NCI-H146 (cell line): ENCODE measurements at places on chromosomes 4 and X.

DNA sequence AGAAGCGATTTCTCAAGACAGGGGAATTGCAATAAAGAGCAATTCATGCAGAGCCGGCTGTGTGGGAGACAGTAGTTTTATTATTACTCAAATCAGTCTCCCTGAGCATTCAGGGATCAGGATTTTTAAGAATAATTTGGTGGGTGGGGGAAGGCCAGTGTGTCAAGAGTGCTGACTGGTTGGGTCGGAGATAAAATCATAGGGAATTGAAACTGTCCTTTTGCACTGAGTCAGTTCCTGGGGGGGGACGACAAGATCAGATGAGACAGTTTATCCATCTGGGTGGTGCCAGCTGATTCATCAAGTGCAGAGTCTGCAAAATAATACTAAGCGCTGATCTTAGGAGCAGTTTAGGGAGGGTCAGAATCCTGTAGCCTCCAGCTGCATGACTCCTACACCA lies 502.4 kb downstream of the NLGN4X start:
- no peak for DNase-seq

DNA sequence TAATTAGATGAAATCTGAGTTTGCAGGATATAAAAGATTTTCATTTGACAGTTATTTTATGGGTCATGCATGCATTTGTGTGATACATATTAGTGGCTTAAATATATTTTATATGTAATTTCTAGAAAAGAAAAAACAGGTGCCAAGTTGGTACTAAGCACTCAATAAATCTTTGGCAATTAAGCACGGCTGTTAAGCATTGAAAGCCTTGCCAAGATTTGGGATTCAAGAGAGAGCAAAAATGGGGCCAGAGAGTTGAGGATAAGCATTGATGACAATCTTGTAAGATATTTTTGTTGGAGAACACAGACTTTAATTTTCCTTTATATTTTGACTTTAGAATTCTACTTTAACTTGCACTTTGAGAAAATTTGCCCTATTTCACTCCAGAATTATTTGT lies 249.8 kb upstream of the MAD2L1 start:
- DNase-seq, result no peak

DNA sequence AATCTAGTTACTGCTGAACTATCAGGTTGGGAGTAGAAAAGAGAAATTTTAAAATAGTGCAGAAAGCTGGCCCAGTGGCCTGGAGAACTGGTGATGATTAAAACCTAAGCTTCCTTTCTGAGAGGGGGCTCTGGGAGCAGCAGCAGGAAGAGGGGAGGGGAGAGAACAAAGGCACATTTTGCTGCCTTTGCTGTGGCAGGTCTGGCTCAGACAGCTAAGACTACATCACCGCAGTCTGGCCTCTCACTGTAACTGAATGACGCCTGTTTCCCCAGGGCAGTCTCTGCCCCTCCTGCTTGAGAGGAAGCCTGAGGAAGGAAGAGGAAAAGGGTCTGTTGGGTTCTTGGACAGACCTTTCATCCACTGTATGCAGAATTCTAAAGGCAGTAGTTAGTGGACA lies 148.5 kb downstream of the FRAS1 start:
- no peak for DNase-seq

GRCh38 chr4:99029852-99030251 lies 34.3 kb downstream of the METAP1 start:
- no peak for DNase-seq

GRCh38 chr4:127071443-127071842 lies 561.3 kb upstream of the INTU start:
- no peak for DNase-seq

- peak; percentile 46 for DNase-seq
Measured at GRCh38 chr4:166091912-166092510, 219.0 kb downstream of the TLL1 start.

DNA sequence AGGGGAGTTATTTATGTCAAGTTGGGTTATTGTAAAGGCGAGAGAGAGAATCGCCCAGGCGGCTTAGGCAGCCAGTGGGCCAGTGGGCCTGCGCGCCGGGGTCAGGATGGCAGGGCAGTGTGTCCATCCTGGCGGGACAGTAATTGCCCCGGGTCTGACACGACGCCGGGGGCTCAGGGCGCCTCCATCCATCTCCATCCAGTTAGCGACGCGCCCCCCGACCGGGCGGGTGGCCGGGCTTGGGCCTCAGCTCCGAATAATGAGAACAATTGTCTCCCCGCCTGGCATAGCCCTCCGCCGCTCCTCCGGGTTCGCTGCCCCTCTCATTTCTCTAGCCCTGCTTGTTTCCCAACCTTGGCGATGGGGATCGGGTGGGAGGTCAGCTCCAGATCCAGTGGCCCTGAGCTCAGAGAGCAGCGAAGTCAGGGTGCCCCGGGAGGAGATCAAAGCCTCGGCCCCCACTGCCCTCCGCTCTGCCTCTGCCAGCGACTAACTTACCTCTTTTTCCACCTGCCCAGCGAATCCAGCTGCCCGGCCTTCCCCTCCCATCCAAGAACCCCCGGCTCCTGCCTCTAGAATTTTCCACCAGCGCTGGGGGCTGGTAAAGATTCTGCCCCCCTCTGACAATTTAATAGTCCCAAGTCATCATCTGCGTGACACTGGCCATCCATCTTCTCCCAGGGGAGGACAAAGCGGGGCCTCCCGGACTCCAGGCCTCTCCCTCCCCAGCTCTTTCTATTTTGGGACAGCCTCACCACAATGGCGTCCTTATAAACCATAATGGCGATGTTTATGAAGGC lies 56.9 kb upstream of the TMEM33 start:
- no peak for DNase-seq

GRCh38 chrX:2430265-2430825 lies 70.4 kb downstream of the DHRSX start:
- DNase-seq, result no peak

GRCh38 chr4:38539501-38539900 lies 124.5 kb upstream of the KLF3 start:
- no peak for DNase-seq
